ENCODE measurements at places on chromosomes 12 and 14. TPM values are rescaled to one million over a fixed set of nuclear protein-coding genes. Genes with fewer than 3 reads are reported as not detected.

GRCh38 chr14:81480741-81481140 is 52.9 kb downstream of the SEL1L start:
- DNase-seq: no peak

DNA sequence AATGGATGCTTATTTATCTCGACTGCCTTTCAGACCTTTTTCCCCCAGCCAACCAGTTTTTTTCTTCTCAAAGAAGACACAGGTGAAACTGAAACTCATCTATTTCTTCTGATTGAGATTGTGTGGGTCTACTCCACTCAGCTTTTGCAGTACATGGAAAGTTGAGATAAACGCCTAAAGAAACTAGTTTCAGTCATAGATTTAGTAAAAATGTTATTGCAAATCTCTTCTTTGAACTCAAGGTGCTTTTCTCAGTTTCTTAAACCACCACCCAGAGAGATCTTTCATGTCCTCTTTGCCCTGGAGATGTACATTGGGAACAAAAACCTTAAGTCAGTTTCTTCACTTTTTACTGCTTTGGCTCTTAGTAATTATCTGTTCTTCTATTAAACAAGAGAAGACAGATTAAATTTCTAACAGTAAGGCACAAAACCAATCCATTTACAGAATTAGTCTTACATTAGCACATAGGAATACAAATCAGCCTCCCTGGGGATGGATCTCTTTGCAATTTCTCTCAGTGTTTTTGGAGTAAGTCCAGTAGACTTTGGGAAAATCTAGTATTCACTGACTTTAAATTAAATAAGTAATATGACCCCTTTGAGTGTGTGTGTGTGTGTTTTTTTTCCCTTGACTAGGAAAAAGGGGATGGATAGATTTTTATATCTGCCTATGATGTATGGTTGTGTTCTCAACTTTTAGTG is 11.6 kb downstream of the FBXW8 start:
- DNase-seq: no peak

- no peak for DNase-seq
These were observed 12.2 kb downstream of the MYRFL start for GRCh38 chr12:69837191-69837590.

DNA sequence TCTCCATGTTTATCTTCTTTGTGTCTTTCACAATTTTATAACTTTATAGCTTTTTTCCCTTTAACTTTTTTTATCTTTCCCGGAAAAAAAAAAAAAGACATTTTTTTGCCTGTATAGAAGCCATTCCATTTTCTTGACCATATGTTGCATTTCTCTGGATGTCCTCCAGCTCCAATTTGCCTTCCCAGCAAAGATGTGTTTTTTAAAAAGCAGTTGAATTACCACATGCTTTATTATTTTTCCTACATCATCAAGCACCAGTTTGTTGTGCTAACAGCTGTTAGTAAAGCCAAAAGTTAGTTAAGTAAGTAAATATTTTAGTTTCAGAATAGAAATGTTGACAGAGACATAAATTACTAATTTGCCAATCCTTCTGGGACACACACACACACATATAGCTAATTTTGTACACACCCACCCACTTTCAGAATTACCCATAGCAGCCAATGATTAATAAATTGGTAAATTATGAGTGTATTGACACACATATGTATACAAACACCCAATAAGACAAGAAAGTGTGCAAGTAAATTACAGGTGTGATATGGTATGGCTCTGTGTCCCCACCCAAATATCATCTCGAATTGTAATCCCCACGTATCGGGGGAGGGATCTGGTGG is 118.3 kb downstream of the SLC38A6 start:
- no peak for DNase-seq

The RPGRIP1 gene
- total RNA-seq: under 0.01 TPM

The RFX4 gene
- total RNA-seq: not detected

The PCED1B gene
- total RNA-seq: 0.29 TPM

All from osteoblast (primary cell).